Neuronal stem cell (in vitro differentiated cells): ENCODE measurements at places on chromosomes 16 and 17.

GRCh38 chr17:77690271-77691161 is 268.0 kb upstream of the TNRC6C start:
- H3K36me3 ChIP-seq = no peaks in the 10 kb centered on the region
- DNase-seq = no peak
- H3K27ac ChIP-seq = no peak overlapping the region
- H3K27me3 ChIP-seq = no peaks in the 10 kb centered on the region

- no peak overlapping the region for H3K27ac ChIP-seq
- H3K27me3 ChIP-seq = no peaks in the 10 kb centered on the region
- H3K36me3 ChIP-seq = no peaks in the 10 kb centered on the region
- H3K4me3 ChIP-seq = no peak overlapping the region
These were observed 8.7 kb downstream of the MXRA7 start for GRCh38 chr17:76702076-76702475.

DNA sequence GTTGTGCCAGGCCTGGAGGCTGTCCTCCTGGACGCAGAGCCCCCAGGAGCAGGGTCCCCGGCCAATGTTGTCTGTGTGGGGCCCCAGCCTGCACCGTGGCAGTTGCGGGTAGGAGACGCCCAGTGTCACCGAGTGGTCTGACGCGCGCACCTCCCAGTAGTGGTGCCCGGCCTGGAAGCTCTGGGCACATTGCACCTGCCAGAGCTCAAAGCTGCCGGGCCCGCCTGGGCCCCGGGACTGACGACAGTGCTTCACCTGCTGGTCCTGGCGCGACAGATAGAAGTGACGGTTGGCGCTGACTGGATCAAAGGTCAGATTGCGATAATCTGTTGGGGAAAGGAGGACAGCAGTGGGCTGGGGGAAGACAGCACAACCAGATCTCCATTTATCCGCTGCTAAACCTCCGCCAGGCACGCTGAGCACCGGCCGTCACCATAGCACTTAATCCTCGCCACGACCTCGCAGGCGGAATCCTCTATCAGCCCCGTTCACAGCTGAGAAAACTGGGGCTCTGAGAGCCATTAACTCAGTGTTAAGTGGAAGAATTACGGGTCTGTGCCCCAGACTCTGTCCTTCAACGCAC is 5.6 kb downstream of the TRIM65 start:
- DNase-seq = no peak
- H3K27me3 ChIP-seq = no peaks in the 10 kb centered on the region
- no peak overlapping the region for H3K27ac ChIP-seq
- H3K4me3 ChIP-seq = no peak overlapping the region
- H3K4me1 ChIP-seq = no peaks in the 10 kb centered on the region
- no peaks in the 10 kb centered on the region for H3K36me3 ChIP-seq

GRCh38 chr16:85296859-85297660 is 184.8 kb upstream of the CIBAR2 start:
- H3K27ac ChIP-seq = no peak overlapping the region
- H3K36me3 ChIP-seq = no peaks in the 10 kb centered on the region
- no peak overlapping the region for H3K4me3 ChIP-seq
- DNase-seq = no peak
- no peaks in the 10 kb centered on the region for H3K27me3 ChIP-seq

DNA sequence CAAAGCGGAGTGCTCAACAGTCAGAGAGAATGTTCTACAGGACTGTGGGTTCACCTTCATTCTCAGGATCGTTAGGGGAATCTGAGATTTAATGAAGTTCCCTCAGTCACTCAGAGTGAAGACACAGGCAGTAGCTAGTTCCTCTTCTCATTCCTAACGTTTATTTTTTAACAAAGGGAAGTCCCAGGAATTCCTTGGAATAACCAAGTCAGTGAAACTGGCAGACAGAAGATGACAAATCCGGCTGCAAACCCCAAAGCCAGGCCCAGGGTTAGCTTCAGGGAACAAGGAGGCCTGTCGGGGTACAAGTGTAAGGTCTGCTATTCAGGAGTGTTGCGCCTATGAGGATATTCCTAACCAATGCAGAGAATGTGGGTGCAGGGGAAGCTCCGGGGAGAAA is 42.0 kb downstream of the COTL1 start:
- peaks cover 14% of the 10 kb centered on the region for H3K36me3 ChIP-seq
- no peak overlapping the region for H3K27ac ChIP-seq
- no peak overlapping the region for H3K4me3 ChIP-seq
- H3K4me1 ChIP-seq = no peaks in the 10 kb centered on the region
- no peak for DNase-seq

GRCh38 chr17:79674506-79675412 is 56.0 kb upstream of the ENPP7 start:
- DNase-seq = no peak
- H3K4me3 ChIP-seq = no peak overlapping the region
- H3K27me3 ChIP-seq = peaks cover 34% of the 10 kb centered on the region
- peaks cover 1% of the 10 kb centered on the region for H3K4me1 ChIP-seq
- H3K27ac ChIP-seq = no peak overlapping the region

GRCh38 chr16:31087971-31088370 is 772 bp downstream of the PRSS53 start:
- H3K27me3 ChIP-seq = no peaks in the 10 kb centered on the region
- H3K4me1 ChIP-seq = peaks cover 2% of the 10 kb centered on the region
- peaks cover 49% of the 10 kb centered on the region for H3K36me3 ChIP-seq

DNA sequence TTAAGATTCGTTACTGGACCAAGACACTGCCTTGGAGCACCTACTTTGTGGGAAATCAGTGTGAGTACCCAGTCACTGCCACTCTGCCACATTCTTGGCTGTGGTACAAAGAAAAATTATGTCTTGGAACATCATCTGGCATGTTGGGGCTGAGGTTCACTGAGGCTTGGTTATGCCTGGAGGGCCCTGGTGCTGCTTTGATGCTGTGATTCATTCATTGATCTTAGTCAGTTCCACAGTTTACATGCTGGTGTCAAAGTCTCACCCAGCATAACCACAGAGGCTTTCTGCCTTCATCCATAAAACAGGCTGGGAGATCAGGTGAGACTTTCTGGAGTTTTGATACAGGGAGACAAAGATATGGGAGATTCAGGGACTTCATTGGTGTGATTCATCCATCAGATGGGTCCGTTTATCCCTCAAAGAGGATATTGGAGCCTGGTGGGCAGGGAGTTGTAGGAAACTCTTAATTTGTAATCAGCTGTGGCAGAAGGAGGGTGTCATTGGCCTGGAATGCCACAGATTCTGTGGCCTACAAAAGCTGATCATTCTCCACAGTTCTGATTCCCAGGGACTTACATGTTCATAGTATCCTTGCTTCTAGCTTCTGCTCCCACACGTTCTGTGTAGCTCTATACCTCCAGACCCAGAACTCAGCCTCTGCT is 322.5 kb downstream of the PMP22 start:
- no peaks in the 10 kb centered on the region for H3K27me3 ChIP-seq
- H3K27ac ChIP-seq = no peak overlapping the region
- no peak for DNase-seq
- H3K4me1 ChIP-seq = peaks cover 7% of the 10 kb centered on the region
- no peak overlapping the region for H3K4me3 ChIP-seq
- no peaks in the 10 kb centered on the region for H3K36me3 ChIP-seq

GRCh38 chr16:47342055-47342454 is 118.8 kb downstream of the ITFG1 start:
- H3K27me3 ChIP-seq = no peaks in the 10 kb centered on the region
- no peaks in the 10 kb centered on the region for H3K36me3 ChIP-seq
- no peaks in the 10 kb centered on the region for H3K4me1 ChIP-seq
- no peak for DNase-seq
